Activated naive CD8-positive, alpha-beta T cell treated with anti-CD3 and anti-CD28 coated beads, Interleukin-2, amount 10 ng/mL, durations not matched to agents 7 days and 5 days (primary cell): ENCODE measurements at places on chromosomes 2 and 18.

DNA sequence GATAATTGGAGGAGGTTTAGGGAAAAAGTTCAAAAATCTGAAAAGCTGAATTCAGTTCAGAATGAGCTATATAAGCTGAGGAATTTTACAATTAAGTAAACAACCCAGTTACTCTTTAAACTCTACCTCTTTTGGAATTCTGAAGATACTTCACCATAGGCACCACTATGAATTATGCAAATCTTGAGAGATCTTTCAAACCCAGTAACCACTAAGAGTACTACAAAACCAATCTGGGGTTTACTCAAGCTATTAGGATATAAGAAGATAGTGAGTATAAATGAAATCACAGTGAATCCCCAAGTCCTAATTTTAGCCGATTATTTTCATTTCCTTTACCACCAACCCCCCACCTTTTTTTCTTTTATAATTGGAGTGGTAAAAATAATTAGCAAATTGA is 6.0 kb upstream of the CTLA4 start:
- DNase-seq, result no peak

- no peak for DNase-seq
Observed at GRCh38 chr2:162126111-162126519, 25.9 kb downstream of the GCG start.

- DNase-seq, result no peak
Observed at GRCh38 chr2:138931284-138932256, 151.4 kb upstream of the NXPH2 start.

DNA sequence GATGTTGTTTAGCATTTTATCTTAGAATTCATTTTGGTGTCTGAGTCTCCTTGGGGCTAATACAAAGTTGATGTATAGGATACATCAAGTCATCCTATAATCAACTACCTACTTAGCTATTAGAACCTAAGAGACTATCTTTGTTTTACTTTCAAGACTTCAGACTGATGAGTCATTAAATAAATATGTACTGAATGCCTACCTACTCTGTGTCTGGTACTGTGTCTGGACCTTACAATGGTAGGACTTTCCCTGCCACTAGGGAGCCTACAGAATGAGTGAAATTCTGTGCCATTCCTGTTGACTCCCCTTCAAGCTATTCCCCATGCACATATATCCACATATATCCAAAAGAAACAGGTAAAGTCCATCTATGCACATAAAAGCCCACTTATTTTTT is 114.5 kb downstream of the ERBB4 start:
- DNase-seq, result no peak

DNA sequence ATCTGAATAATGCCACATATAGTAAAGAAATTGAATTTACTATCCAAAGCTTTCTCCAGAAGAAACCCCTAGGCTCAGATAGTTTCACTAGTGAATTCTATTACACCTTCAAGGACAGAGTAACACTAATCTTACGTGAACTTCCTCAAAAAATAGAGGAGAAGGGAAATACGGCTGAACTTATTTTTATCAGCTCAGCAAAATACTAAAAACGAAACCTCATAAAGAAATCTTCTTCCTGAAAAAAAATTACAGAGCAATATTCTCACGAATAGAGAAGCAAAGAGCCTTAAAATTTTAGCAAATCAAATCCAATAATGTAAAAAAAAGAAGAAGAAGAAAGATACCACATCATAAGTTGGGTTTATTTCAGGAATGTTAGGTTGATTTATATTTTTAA is 14.7 kb downstream of the CAPN13 start:
- no peak for DNase-seq

- DNase-seq, result no peak
Observed at GRCh38 chr18:24683925-24684324, 223.5 kb downstream of the HRH4 start.

- DNase-seq, result no peak
Observed at GRCh38 chr2:217858519-217859491, 144.0 kb downstream of the TNS1 start.

DNA sequence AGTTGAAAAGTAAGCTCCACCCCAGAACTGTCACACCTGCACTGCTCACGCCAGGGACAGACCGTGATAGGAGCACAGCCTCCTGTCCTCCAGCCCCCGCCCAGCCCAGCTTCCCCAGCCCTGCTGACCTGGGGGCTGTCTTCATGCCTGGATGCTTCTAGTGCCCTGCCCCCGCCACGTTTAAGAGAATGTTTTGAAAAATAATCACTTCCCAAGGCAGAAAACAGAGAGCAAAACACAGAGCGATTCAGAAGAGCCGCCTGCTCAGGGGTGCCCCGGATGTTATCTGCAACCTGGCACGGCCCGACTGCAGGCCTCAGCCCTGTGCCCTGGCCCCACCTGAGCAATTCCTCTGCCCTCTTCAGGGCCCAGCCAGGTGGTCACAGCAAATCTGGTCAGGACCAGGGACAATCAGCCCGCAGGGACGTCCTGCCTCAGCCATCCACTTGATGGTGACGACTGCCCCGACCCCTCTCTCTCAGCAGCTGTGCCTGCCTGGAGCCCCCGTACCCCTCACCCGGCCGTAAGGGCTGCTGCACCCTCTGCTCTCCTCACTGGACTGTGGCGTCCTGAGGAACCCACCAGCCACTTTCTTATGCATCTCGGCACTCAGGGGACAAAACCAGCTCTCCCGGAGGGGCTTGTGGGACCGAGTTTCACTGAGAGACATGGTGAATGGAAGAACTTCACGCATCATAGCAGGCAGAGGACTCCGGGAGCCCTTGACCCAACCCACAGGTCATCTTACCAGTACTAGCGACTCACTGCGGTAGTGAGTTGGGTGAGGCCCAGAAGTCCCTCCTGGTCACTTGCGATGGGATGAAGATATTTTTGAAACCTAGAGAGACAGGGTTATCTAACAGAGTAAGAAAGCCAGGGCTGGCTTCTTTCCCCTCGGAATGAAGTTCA is 30.2 kb downstream of the ADI1 start:
- no peak for DNase-seq

GRCh38 chr2:188986839-188987238 is 12.7 kb downstream of the COL3A1 start:
- no peak for DNase-seq

DNA sequence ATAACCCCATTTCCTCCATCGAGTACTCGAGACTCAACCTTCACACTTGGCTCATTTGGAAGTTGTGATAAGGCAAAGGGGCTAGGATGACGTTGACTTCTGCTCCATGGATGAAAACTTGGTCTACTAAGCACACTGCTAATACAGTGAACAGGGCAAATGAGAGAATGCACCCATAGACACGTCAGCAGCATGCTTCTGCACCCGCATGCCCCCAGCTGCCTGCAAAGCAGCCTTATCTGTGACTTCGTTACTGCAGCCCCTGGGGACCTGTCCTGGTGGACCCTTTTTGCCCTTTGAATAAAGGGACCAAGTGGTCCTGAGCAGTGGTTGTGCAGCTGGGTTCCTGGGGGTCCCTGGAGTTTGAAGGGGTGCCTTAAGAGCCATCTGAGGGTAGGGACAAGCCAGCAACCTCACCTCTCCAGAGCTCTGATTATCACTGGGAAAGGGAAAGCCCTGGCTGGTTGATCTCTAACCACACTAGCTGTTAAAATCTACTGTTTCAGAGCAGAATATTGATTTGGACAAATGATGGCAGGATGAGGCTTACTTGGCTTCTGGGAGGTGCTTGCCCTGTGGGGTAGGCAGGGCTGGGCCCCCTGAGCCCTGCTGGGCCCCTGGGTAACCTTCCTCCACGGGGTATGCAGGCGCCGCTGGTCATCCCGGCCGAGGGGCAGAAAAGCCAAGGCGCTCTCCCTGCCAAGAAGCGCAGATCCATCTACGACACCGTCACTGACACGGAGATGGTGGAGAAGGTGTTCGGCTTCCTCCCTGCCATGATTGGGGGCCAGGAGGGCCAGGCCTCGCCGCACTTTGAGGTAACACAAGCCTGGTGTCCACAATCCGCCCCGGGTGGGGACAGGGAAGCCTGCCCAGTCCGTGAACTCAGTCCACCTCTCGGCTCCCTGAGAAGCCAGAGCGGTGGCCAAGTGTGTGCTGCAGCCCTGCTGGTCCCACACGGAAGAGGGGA is 37.6 kb upstream of the GPR17 start:
- DNase-seq, result no peak

DNA sequence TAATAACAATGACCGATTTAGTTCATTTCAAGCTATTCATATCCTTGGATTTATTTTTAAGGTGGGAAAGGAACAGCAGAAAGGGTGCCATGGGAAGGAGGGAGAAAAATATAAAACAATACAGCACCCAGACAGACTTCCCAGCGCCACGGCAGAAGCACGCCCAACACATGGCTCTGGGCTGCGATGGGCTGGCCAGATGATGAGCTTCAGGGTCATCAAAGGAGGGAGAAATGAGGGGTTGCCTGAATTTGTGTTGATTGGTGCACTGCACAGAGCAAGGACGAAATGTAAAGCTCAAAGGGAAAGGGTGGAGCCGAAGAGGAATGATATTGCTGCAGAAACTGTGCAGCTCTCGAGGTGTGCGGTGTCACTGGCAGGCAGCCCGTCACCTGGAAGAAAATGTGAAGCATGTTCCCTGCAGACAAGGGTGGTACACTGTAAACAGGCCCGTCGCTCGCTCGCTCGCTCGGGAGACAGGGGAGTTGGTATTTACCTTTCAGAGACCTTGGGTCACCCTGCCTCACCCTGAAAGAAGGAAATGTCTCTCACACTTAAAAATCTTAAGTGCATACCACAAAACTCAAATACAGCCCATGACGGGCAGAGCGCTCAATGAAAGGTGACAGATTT is 195.5 kb upstream of the CTAGE1 start:
- no peak for DNase-seq

DNA sequence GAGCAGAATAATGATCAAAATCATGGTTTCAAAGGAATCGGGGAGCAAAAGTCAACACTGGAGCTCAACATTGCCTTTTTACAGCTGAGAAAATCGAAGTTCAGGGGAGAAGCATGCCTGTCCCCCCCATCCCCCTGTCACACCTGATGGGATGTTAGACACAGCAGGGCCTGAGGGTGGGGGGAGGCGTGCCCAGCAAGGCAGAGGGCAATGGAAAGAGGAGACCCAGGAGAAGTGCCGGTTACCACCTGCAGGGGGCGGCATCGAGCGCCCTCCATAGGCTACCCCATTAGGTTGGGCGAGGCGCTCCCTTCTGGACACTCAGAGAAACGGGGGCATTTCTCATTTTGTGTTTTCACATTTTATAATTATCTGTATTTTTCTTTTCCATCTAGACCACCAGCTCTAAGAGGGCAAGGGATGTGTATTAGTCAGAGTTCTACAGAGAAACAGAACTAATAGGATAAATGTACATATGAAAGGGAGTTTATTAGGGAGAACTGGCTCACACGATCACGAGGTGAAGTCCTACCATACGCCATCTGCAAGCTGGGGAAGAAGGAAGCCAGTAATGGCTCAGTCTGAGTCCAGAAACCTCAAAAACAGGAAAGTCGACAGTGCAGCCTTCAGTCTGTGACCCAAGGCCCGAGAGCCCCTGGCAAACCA is 271.3 kb downstream of the LRATD1 start:
- peak; percentile 74 for DNase-seq

- no peak for DNase-seq
Observed at GRCh38 chr2:173397539-173397938, 42.9 kb downstream of the CDCA7 start.

DNA sequence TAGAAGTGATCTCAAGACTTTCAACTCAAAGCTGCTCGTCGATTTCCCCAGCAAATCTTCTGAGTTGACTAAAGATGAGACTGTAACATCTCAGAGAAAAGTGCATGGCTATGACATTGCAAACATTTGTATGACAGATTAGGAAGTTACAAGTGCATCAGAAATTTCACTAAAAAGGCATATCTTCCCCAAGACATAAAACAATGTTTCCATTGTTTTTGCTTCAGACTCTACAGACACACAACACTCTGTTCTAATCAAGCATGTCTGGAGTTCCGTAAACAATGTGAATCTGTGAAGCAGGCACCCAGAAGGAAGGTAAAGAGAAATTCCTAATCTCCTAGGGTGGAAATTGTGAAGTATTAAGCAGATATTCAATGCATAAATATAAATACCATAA is 144.6 kb upstream of the LYPD1 start:
- DNase-seq, result no peak

- no peak for DNase-seq
Observed at GRCh38 chr18:23650968-23651927, 11.5 kb downstream of the ANKRD29 start.

DNA sequence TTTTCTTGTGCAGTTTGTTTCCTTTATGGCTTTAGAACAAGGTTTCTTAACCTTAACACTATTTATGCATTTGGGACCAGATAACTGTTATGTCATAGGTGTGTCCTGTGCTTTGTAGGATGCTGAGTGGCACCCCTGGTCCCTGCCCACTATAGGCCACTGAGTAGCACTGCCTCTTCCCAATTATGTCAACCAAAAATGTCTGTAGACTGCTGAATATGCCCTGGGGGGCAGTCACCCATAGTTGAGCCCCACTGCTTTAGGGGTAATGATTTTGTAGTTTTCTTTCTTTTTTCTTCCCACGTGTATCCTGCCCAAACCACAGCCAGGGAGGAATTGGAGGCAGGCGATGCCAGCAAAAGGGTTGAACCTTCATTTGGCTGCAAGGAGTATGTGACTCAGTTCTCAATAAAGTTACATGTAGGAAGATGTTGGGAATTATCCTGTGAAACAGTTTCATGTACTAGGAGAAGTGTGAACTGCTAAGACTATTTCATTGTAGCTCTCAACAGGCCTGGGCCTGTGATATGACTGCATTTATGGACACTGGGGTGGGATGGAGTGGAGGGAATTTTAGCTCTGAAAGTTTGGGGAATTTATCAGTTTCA is 65.7 kb downstream of the FMNL2 start:
- no peak for DNase-seq

- no peak for DNase-seq
Observed at GRCh38 chr18:3513481-3513880, 63.5 kb downstream of the TGIF1 start.

- DNase-seq, result peak; percentile 60
Observed at GRCh38 chr2:68653538-68653982, 10.2 kb downstream of the PROKR1 start.

- DNase-seq, result no peak
Observed at GRCh38 chr2:217074576-217075255, 214.9 kb upstream of the TNP1 start.

DNA sequence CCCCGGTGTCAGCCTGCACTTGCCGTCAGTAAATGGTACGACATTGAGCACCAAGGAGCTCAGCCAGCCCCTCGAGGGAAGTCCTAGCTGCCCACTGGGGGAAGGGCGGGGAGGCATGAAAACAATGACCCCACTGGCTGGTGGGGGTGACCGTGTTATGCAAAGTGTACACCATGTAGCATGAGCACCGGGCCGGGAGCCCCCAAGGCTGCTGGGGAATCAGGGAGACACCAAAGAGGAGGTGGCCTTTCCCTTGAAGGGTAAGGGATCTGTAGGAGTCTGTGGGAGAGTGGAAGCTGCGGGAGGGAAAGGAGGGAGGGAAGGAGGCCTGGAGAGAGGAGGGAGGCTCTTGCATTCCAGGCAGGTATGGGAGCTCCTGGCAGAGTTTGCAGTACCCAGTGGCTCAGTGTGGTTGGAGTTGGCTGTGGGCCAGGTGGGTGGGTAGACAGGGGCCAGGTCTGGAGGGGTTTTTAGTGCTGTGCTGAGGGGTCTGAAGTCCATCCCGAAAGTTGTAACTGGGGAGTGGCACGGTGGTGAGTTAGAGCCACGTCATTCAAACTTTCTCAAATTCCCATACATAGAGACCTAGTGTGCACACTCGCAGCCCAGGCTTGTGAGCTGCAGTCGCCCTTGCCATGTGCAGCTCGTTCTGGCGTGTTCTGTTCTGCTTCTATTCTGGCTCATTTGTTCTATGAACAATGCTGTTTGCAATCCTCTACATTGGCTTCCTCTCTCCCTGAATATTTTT is 22.4 kb downstream of the RRM2 start:
- DNase-seq, result no peak

GRCh38 chr2:15732341-15733077 is 140.8 kb downstream of the DDX1 start:
- DNase-seq, result no peak

- no peak for DNase-seq
Observed at GRCh38 chr2:159202568-159203071, 83.9 kb downstream of the WDSUB1 start.
